NCI-H2107 (cell line): ENCODE measurements at places on chromosomes 5 and 9.

- DNase-seq, result no peak
Observed at GRCh38 chr5:73256462-73256861, 83.5 kb downstream of the TMEM174 start.

DNA sequence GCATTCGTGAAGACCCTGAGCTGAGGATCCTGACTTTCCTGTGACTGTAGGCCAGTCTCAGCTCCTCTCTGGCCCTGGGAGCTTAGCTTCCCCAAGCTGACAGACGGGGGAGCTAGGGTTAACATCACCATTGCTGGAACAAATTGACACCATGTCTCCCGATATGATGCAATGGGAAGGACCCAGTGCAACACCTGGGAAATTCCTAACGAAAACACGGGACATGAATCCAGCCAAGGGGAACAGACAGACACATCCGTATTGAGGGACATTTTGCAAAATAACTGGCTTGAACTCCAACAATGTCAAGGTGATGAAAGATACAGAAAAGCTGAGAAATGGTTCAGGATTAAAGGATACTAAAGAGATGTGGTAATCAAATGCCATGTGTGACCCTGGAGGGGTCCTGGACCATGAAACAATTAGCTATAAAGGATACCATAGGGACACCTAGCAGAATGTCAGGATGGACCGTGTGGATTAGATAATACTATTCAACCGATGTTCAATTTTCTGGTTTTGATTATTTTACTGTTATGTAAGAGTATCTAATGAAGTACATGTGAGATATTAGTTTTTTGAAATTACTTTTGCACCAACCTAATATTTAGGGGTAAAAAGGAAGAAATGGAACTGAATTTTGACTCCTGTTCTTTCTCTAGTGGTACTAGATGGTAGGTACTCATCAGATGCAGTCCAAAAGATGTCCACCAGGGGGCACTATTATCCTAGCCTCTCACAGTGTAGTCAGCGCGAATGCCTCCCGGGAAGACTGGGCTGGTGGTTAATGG is 52.7 kb downstream of the NDST1 start:
- DNase-seq, result peak; percentile 34

DNA sequence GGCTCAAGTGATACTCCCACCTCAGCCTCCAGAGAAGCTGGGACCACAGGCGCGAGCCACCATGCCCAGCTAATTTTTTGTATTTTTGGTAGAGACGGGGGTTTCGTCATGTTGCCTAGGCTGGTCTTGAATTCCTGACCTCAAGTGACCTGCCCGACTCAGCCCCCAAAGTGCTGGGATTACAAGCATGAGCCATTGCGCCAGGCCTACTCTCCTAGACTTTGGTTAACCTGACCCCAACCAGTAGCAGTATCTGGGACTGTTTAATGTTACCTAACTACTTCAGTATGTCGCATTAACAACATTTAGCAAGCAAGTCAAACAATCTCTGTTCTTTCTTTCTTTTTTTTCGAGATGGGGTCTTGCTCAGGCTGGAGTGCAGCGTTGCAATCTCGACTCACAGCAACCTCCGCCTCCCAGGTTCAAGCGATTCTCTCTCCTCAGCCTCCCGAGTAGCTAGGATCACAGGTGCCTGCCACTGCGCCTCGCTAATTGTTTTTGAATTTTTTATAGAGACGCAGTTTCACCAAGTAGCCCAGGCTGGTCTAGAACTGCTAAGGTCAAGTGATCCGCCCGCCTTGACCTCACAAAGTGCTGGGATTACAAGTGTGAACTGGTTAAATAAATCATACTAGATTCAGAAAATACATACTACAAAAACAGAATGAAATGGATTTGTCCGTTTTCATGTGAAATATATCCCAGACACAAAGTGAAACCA is 2.0 kb downstream of the AK3 start:
- DNase-seq, result no peak

DNA sequence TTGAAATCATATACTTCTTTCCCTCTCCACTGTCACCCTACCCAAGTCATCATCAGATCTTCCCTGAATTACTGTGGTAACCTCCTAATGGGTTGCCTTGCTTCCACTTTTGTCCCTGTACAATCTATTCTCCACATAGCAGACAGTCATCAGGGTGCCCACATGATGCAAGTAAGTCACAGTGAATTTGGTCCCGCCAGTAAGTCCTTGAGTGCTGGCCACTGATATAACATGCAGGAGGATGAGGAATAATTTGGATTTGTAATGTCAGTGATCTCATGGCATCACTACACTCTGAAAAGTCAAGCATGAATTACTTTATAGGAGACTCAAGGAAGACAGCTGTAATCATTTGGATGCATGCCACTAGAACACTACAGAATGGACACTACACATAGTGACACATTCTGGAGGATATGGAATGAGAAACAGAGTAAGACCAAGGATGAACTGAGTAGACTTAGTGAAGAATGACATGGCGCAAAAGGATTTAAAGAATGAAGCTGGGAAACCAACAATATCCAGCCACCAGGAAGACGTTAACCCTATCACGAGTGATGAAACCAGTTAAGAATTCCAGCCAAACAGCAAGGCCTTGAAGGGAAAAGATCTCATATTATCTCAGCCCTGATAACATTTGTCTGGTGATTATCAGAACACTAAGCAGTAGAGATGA is 28.6 kb downstream of the MARCHF3 start:
- no peak for DNase-seq

DNA sequence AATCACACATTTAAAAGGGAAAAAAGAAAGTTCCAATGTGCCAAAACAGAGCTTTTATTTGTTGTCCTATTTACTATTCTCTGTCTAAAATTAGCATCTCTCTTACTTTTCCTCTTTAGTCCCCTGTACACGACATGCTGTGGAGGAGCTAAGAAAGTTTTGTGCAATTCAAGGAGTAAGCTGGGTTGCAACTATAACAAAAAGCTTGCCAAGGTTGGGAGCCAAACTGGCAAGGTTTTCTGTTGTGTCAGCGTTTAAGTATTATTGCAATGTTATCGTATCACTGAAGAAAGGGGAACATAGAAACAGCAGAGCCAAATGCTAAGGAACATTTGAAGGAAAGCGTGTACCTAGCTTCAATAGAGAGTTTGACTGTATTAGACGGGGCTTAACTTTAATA is 680.8 kb downstream of the CETN3 start:
- DNase-seq, result no peak

- DNase-seq, result no peak
Observed at GRCh38 chr5:35198686-35199085, 31.6 kb downstream of the PRLR start.

GRCh38 chr5:82151662-82152061 is 126.5 kb downstream of the RPS23 start:
- no peak for DNase-seq

DNA sequence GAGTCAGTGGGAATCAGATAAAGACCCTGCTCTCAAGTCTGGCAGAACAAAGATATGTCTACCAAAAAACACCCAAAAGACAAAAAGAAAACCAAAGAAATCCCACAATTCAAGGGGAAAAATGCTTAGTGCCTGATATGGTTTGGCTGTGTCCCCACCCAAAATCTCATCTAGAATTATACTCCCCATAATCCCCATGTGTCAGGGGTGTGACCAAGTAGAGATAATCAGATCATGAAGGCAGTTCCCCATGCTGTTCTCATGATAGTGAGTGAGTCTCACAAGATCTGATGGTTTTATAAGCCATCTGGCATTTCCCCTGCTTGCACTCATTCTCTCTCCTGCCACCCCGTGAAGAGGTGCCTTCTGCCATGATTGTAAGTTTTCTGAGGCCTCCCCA is 13.4 kb downstream of the FBXO10 start:
- DNase-seq, result no peak

GRCh38 chr5:102811972-102812371 is 56.9 kb downstream of the PAM start:
- DNase-seq, result no peak

GRCh38 chr9:89501311-89501898 is 3.5 kb upstream of the SEMA4D start:
- no peak for DNase-seq

GRCh38 chr5:139285651-139286392 is 7.7 kb upstream of the MATR3 start:
- no peak for DNase-seq

- DNase-seq, result no peak
Observed at GRCh38 chr9:123149067-123149466, 115.6 kb downstream of the GPR21 start.

DNA sequence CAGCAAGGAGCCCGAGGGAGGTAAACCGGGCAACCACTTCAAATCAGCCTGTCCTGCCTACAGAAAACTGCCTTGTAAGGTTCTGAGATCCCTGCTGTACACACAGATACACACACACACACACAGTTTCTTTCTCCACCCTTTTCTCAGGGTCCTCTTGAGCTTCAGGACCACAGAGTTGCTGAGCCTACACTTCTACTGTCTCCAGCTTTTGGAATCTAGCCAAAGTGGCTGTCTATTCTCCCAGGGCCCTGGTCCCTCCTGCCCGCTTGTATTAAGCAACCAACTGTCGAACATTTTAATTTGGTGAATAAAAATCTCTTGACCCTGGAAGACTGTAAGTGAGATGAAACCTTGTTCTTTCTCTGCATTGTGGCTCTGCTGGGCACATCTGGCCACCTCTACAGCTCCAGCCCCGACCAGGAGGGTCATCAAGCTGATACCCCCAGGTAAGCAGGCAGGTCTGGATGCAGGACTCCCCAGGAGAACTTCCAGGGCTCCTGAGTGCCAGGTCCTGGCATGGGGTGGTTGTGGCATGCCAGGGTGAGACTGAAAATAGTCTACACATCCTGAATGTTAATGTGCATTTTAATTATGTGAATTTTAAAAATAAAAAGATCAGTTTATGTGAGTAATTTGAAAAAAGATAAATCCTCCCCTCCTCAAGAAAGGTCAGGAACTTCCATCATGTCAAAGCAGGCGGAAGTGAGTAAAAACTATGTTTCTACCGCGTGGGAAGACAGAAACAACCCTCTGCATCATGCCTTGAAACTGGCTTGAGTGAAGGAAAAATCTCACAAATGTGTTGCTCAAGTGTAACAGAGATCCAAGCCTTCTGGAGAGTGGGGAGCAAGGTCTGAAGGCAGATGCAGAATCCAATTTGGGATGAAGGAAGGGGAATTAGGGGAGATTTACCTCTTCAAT is 15.0 kb upstream of the S1PR3 start:
- DNase-seq, result no peak

DNA sequence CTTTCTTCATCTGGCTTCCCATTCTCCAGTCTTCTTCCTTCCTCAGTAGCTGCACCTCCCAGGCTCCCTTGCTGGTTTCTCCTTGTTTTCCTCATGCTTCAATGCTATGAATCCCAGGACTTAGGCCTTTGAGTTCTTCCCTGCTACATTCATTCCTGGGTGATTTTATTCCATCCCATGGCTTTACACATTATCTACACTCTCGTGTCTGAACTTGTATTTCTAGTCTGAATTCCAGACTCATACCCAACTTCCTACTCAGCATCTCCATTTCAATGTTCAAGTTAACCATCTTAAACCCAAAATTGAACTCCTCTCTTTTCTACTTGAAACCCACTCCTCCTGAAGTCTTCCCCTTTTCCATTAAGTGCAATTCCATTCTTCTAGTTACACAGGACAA is 20.0 kb downstream of the SLC24A2 start:
- no peak for DNase-seq
